ENCODE measurements at places on chromosomes 4 and X. TPM values are rescaled to one million over a fixed set of nuclear protein-coding genes. Genes with fewer than 3 reads are reported as not detected.

Gene UGT2B10
- 3.6 TPM for polyA plus RNA-seq

Gene PITX2
- polyA plus RNA-seq = 147 TPM

Gene CDKL2
- polyA plus RNA-seq = 0.64 TPM

Gene DCAF4L1
- not detected for polyA plus RNA-seq

Gene FAM9B
- not detected for polyA plus RNA-seq

Gene OPRPN
- not detected for polyA plus RNA-seq

Gene NXF2
- polyA plus RNA-seq = not detected

Gene ADGRG4
- not detected for polyA plus RNA-seq

Gene SYNPO2
- polyA plus RNA-seq = 3.5 TPM

Gene SH3BP2
- polyA plus RNA-seq = 29.6 TPM

Gene NAAA
- 18.4 TPM for polyA plus RNA-seq

Gene MAGIX
- polyA plus RNA-seq = 7.1 TPM

Gene HPSE
- polyA plus RNA-seq = 3.8 TPM

Gene GAGE12J
- polyA plus RNA-seq = not detected

Gene FGF5
- polyA plus RNA-seq = 0.42 TPM

Gene NKX3-2
- 0.33 TPM for polyA plus RNA-seq

Gene SORCS2
- 1.1 TPM for polyA plus RNA-seq

Gene ASB9
- 4.1 TPM for polyA plus RNA-seq

Gene ARSJ
- 7.6 TPM for polyA plus RNA-seq

Gene CLGN
- polyA plus RNA-seq = 28.2 TPM

Gene INTU
- 2.3 TPM for polyA plus RNA-seq

Gene GUCY1B1
- 8.6 TPM for polyA plus RNA-seq

Gene FAM47E
- polyA plus RNA-seq = 11.1 TPM

Gene HSFX3
- polyA plus RNA-seq = not detected

Gene SPACA5
- not detected for polyA plus RNA-seq

Gene FMR1NB
- not detected for polyA plus RNA-seq

Gene TRIM2
- 32.0 TPM for polyA plus RNA-seq

Gene NLGN4X
- polyA plus RNA-seq = 2.1 TPM

Gene PAGE5
- not detected for polyA plus RNA-seq

Gene NSG1
- polyA plus RNA-seq = 70.1 TPM

Gene PDGFC
- polyA plus RNA-seq = 35.5 TPM

Gene ADH7
- not detected for polyA plus RNA-seq

Gene ADH1B
- polyA plus RNA-seq = 1.5 TPM

Gene FGD1
- polyA plus RNA-seq = 11.9 TPM

Gene TBC1D1
- polyA plus RNA-seq = 61.6 TPM

Gene CXXC4
- 2.6 TPM for polyA plus RNA-seq

Gene COX18
- 5.4 TPM for polyA plus RNA-seq

Gene IL9R
- polyA plus RNA-seq = not detected

Gene RNF175
- polyA plus RNA-seq = 2.6 TPM

Gene CXCL3
- polyA plus RNA-seq = 77.1 TPM

Gene KLHL5
- 30.2 TPM for polyA plus RNA-seq

Gene XPNPEP2
- 15.0 TPM for polyA plus RNA-seq

Gene SH3TC1
- 41.2 TPM for polyA plus RNA-seq

Gene SMIM14
- 124 TPM for polyA plus RNA-seq

Gene HHIP
- 33.9 TPM for polyA plus RNA-seq

Gene OTC
- polyA plus RNA-seq = 10.1 TPM

Gene CPE
- 60.9 TPM for polyA plus RNA-seq

Gene HSD17B11
- 76.0 TPM for polyA plus RNA-seq

Gene EDA2R
- polyA plus RNA-seq = 2.3 TPM

Gene CENPVL3
- polyA plus RNA-seq = 2.2 TPM

Gene SLC25A31
- polyA plus RNA-seq = not detected

Gene HSFX2
- 1.1 TPM for polyA plus RNA-seq
